ENCODE measurements at places on chromosomes 7 and 10.

DNA sequence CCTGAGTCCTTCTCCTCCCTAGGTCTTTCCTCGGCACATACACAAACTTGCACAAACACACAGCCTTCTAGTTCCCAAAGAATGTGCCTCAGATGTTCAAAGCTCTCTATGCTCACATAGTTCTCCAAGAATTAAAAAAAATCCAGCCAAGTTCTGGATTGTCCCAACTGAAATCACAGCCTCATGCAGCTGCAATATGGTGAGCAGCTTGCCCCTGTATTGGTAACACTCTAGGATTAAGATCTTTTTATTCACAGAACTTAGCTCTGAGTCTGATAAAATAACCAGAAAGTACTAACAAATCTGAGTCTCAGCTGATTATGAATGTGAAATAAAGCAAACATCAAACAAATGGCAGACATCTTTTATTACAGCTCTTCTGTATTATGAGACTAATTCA is 604.8 kb upstream of the PFKP start:
- DNase-seq: no peak

DNA sequence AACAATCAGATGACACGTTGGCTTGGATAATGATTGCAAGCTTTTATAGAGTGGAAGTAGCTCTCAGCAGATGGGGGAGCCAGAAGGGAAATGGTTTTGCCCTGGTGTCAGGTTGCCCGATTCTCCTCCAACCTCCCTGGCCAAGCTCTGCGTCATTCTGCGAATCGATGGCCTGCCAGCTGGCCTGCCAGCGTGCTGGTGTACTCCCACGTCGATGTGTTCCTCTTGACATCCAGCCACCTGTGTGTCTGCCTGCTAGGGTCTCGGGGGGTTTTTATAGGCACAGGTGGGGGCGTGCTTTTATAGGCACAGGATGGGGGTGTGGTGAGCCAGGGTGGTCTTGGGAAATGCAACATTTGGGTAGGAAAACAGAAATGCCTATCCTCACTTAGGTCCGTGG is 4.6 kb downstream of the NET1 start:
- no peak for DNase-seq

DNA sequence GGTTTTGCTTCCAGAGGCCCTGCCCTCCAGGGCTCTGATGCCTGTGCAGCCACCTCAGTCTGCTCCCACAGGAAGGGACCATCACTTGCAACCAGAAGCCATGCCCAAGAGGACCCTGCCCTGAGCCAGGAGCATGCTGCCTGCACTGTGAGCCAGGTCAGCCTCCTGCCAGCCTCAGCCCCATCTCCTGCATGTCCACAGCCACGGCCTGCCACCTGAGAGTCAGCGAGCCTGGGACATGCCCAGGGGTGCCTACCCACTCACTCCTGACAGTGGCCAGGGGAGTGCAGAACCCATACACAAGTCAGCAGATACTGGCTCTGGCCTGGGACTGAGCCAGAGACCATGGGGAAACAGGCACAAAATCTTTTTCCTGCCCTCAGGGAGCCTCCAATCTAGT is 6.6 kb upstream of the KCP start:
- DNase-seq: no peak

- DNase-seq: no peak
These were observed 51.2 kb upstream of the INHBA start for GRCh38 chr7:41754046-41754445.

- DNase-seq: no peak
These were observed 61.7 kb upstream of the NXPH1 start for GRCh38 chr7:8371742-8372141.

- no peak for DNase-seq
These were observed 14.1 kb upstream of the NDUFA5 start for GRCh38 chr7:123571684-123572083.

DNA sequence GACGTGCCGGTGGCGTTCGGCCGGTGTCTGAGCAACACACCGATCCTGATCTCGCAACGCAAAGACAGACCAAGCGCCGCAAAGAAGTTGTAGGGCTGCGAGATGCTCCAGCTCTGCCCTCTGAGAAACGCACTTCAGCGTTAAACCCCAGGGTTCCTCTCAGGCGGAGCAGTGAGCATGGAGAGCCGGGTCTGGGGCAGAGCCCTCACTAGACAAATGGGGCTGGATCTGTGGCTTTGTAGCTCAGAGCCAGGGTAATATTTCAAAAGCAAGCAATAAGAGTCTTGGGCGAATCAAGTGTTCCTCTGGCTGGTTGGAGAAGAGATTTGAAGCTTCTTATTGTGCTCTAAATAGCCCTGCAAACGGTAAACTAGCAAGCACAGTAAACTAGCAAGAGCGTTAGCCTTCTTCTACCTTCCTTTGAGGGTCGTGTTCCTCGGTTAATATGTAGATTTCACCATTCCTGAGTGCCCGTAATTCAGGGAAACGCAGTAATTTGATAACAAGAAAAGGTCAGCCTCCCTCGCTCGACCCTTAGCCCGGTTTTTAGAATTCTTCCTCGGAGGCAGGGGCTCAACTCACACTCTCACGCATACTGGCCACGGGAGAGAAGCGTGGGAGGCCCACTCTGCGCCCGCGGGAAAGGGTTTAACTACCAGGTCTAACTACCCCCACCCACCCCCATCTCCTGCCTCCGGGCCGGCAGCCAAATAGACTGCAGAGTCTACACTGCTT is 6.7 kb downstream of the SKAP2 start:
- DNase-seq: no peak

- no peak for DNase-seq
These were observed 27.7 kb upstream of the NRBF2 start for GRCh38 chr10:63105225-63106110.

- no peak for DNase-seq
These were observed 171.2 kb upstream of the TNRC18 start for GRCh38 chr7:5594616-5595544.

- DNase-seq: no peak
These were observed 254.3 kb downstream of the IPMK start for GRCh38 chr10:58013406-58013805.

DNA sequence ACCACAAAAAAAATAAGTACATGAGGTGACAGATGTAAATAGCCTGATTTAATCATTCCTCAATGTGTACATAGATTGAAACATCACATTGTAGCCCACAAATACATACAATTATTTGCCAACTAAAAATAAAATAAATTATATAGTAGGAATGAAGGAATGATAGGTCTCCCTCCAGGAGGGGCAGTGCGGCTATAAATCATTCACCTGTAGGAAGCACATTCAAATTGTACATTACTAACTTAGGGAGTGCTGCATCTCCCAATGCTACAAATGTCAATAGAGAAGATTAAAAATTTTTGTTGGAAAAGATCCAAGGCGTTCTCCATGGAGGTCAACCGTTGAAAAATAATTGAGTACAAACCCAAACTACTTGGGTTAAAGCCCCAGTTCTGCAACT is 4.2 kb downstream of the KBTBD2 start:
- DNase-seq: no peak

GRCh38 chr10:36301139-36301538 is 659.0 kb upstream of the FZD8 start:
- DNase-seq: no peak

Data from frontal cortex (tissue), 4 donors.